NCI-H1092 (cell line): ENCODE measurements at places on chromosomes 2 and 18.

GRCh38 chr2:227219312-227220105, 55.1 kb downstream of the COL4A3 start:
- no peak for DNase-seq

- DNase-seq = no peak
Measured at GRCh38 chr2:237491515-237492118, 4.6 kb downstream of the MLPH start.

DNA sequence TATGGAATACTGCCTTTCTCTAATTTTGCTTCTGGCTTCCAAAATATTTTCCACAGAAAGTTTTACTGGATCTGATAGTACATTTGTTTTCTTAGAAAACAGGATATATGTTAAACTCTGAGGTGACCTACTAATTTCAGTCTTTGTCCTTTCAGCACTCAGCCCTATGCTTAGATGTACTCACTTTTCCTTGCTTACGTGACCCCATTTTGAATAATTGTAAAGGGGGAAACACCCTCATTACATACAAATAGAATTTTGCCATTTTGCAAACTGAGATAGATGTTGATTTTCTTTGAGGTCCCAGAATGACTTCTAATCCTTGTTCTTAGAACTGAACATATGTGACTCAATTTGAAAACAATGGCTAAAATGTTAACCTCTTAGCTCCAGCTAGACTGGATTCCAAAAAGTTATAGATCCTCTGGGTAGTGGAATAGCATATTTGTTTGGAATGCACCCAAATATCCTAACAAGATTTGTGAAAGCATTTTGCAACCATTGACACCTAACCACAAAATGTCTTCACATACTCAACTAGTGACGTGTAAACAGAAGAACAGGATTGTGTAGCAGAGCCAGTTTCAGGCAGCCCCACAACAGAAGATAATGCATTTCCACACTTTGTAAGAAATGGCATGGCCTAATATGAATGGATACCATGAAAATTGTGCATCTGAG, 44.8 kb upstream of the EHBP1 start:
- no peak for DNase-seq

DNA sequence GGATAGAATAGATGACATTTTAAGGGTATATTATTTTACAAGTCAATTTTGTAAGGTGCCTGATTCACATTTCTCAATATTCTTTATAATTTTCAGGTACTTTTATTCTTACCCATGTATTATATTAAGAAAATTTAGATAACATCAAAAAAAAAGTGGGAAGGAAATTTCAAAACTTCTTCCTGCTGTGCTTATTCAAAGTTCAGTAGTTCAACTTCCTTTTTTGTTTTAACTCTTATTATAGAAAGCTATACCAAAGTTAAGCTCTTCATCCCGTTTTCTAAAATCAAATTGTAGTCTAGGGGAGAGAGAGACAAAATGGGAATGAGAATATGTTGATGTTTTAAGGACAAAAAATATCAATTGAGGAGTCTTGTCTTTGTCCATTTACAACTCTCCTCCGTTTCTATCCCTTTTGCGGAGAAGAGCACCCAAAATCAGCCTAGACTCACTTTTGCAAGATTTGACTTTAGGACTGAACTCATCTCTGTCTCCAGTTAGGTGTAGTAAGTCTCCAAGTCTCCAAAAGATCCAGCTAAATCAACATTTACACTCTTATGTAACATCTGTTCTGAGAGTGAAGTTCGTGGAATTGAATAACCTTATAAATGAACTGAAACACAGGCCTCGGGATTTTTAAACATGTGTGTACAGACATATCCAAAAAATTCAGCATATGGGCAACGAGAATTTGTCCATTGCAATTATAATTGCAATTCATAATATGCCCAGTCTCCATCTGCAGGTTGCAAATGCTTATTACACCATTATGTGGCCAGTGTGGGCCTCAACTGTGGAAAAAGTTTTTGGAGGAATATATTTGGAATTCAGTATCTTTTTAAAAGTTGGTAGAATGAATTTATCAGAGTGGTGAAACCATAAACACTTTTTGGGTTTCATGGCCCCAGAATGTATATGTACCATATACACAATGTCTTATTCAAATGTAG, 23.9 kb downstream of the FAM124B start:
- DNase-seq = no peak
